ENCODE measurements at places on chromosomes 12 and 14. TPM values are rescaled to one million over a fixed set of nuclear protein-coding genes. Genes with fewer than 3 reads are reported as not detected.

Gene FAM181A
- not detected for total RNA-seq

DNA sequence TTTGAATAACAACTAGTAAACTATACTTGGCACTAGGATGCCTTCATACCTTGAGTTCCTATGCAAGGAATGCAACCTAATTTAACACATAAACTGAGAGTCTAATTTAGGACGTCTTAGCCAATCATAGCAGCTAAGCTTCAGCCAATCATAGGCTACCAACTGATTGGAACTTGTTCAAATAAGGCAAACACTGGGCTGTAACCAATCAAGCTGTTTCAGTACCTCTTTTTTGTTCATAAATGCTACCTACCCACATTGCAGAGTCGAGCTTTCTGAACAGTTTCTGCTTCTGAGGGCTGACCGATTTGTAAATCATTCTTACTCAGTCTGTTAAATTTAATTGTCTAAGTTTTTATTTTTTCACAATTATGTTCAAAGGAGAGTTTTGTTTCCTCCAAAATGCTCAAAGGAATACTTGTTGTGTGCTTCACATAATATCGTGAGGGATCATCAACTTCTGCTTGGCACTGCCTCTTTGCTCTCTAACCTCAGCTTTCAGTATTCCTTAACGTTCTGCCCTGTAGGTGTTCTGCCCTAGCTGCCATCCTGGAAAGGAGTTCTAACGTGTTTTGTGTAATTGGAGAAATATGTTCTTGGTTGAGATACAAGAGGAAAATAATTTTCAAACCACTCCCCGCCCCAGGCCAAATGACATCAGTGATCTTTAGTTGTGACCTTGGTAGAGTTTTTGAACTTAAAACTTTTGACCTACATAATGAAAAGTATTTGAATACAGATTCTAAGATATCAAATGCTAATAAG, 380.4 kb upstream of the MIS18BP1 start:
- no peak overlapping the region for H3K4me3 ChIP-seq
- no peaks in the 10 kb centered on the region for H3K27me3 ChIP-seq
- H3K36me3 ChIP-seq = no peaks in the 10 kb centered on the region
- H3K27ac ChIP-seq = no peak overlapping the region
- H3K4me1 ChIP-seq = no peaks in the 10 kb centered on the region

DNA sequence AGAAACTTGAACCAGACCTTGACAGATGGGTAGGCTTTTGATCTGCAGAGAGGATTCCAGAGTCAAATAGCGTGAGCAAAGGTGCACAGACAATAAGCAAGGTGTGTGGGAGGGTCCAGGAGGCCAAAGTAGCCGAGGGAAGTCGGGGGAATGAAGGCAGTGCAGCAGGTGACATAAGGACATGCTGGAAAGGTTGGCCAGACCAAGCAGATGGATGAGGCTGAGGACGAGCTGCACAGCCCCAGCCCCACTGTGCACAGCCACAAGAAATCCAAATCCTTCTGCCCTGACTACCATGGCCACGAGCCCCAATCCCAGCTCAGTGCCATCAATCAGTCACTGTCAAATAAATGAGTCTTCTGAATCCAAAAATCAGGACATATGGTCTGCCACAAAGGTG, 5.4 kb downstream of the TTC7B start:
- no peaks in the 10 kb centered on the region for H3K27me3 ChIP-seq
- no peak overlapping the region for H3K4me3 ChIP-seq
- no peaks in the 10 kb centered on the region for H3K36me3 ChIP-seq
- H3K27ac ChIP-seq = no peak overlapping the region
- no peak for DNase-seq

DNA sequence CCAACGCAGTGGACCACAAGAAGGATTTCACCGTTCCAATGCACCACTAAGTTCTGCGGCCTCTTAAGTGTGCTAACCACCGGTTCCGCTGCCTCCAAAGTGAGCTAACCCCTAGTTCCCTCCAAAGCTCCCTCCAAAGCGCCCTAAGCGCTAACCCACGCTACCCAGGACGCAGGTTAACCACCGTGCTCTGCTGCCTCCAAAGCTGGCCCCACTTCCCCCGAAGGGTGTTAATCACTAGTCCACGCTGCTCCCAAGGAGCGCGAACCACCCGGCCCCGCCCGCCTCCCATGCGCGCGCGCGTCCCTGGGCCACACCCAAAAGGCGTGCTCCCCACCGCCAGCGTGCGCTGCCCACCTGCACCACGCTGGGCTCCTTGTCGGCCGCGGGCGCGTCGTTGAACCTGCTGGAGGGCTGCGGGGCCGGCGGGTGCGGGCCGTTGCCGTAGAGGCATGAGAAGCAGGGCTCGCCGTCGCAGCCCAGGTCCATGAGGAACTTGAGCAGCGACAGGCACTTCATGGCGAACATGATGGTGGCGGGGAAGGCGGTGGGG, 11.7 kb downstream of the FAM181A start:
- no peaks in the 10 kb centered on the region for H3K4me1 ChIP-seq
- no peak overlapping the region for H3K4me3 ChIP-seq
- no peaks in the 10 kb centered on the region for H3K27me3 ChIP-seq
- no peaks in the 10 kb centered on the region for H3K36me3 ChIP-seq
- no peak for DNase-seq

GRCh38 chr12:127450826-127451225, 816.1 kb upstream of the TMEM132C start:
- no peaks in the 10 kb centered on the region for H3K4me1 ChIP-seq
- H3K4me3 ChIP-seq = no peak overlapping the region
- no peaks in the 10 kb centered on the region for H3K36me3 ChIP-seq
- H3K27me3 ChIP-seq = no peaks in the 10 kb centered on the region
- H3K27ac ChIP-seq = no peak overlapping the region

Gene KRT74
- total RNA-seq = not detected

GRCh38 chr14:103593577-103593976, 30.8 kb downstream of the COA8 start:
- H3K27ac ChIP-seq = no peak overlapping the region
- peaks cover 3% of the 10 kb centered on the region for H3K36me3 ChIP-seq
- H3K4me1 ChIP-seq = peaks cover 12% of the 10 kb centered on the region
- H3K4me3 ChIP-seq = no peak overlapping the region

- H3K36me3 ChIP-seq = no peaks in the 10 kb centered on the region
- no peaks in the 10 kb centered on the region for H3K27me3 ChIP-seq
- no peak overlapping the region for H3K4me3 ChIP-seq
- no peak overlapping the region for H3K27ac ChIP-seq
Observed at GRCh38 chr12:25447046-25447445, 106.0 kb downstream of the LMNTD1 start.

Gene RNU6-8
- not detected for total RNA-seq

DNA sequence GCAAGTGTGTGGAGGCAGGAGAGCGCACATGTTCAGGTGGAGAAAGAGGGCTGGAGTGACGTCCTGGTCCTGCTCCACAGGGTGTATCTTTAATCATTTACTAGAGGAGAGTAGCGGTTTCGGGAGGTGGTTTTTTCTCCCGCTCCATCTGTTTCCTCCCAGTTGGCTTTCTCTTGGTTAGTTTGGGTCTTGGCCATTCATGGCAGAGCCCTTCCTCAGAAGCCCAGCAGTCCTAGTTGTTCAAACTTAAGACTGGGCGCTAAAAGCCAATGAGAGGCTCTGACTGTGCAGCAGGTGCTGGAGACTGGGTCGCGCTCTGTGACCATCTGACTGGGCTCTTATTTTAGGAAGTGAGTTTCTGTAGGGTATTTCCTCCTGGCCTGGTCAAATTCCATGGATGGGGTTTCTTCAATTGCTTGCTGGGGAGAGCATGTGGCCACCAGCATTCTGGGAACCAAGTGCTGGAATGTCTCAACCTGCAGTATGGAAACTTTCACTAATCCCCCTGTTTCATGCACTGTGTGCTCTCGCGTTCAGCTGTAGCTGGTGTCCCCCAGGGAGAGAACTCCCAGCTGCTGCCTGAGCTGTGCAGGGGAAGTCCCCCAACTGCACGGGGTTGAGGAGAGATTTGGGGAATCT, 27.4 kb upstream of the TSPAN9 start:
- H3K27me3 ChIP-seq = peaks cover 6% of the 10 kb centered on the region
- no peaks in the 10 kb centered on the region for H3K36me3 ChIP-seq
- H3K27ac ChIP-seq = no peak overlapping the region
- H3K4me3 ChIP-seq = no peak overlapping the region
- no peaks in the 10 kb centered on the region for H3K4me1 ChIP-seq

Gene TROAP
- total RNA-seq = 0.51 TPM
